D721Med (cell line): ENCODE measurements at places on chromosomes 4 and X.

DNA sequence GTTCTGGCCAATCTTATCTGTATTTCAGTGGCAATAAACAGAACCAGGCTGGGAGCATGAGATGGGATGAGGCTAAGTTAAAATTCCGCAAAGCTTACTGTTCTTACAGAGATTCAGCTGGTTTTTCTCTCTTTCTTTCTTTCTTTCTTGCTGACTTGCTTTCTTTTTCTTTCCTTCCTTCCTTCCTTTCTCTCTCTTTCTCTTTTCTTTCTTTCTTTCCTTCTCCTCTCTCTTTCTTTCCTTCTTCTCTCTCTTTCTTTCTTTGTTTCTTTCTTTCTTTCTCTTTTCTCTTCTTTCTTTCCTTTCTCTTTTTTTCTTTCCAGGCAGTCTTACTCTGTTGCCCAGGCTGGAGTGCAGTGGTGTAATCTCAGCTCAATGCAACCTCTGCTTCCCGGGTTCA, 24.4 kb downstream of the SPACA5B start:
- no peak for DNase-seq

DNA sequence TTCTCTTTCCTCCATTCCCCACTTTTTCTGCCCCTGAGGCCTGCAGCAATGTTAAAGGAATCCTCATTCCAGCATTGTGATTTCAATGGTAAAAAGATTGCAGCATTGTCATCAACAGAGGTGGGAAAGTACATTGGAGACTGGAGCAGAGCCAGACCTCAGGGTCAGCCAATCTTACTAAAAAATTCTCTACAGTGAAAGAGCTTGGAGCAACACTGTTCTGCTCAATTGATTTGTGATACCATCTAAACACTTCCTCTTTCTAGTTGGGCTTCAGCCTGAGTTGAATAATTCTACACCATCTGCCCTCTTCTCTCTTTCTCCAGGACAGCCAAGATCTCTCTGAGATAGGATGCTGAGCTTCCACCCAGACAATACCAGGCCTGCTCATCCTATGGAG, 176.5 kb downstream of the AR start:
- no peak for DNase-seq

DNA sequence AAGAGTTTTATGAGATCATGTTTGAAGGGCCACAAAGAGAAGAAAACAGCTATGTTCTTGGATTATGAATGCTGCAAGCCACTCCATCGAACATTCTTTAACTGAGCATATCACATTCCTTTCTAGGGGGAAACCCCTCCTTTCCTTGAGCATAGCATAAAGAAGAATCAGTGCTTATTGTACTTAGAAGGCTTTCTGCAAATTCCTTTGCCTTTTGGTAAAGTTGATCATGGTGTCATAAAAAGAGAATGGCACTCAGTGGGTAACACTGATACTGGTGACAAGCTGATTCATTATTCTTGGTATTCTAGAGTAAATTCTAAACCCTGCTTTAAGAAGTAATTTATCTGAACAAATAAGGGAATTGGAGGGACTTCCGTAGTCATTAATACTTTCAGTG, 88.5 kb upstream of the GPR34 start:
- DNase-seq = no peak

GRCh38 chr4:127737295-127737694, 7.1 kb downstream of the SLC25A31 start:
- DNase-seq = no peak

DNA sequence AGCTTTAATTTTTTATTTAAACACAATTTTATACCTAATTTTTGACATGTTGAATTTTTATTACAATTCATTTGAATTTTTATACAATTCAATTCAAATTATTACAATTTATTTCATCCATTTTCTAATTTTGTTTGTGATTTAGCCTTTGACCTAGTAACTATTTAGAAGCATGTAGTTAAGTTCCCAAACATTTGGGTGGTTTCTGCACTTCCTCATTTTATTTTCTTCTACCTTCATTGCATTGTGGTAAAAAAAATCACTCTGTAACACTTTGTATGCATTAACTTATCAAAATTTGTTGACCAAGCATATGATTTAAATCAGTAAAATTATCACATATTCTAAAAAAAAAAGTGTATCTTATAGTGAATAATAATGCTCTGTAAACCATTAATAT, 928.9 kb downstream of the ARAP2 start:
- DNase-seq = no peak
